ENCODE measurements at places on chromosomes 4 and X. TPM values are rescaled to one million over a fixed set of nuclear protein-coding genes. Genes with fewer than 3 reads are reported as not detected.

DNA sequence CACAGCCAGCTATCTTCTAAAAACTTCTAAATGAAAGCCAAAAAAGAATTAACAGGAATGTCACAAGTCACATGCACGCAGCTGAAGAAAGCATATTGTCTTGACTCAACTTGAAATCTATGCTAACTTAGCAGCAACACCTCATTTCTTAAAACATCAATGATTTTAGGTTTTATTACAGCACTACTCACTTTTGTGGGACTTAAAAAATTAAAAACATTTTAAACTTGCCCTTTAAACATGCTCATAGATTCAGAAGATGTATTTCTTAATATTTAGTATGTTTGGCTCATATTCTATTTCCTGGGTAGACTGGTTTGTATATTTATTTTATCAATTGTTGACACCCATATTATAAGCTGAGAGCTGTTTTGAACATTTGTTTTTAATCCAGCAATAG is 279.4 kb downstream of the NKX6-1 start:
- H3K27me3 ChIP-seq, result no peaks in the 10 kb centered on the region
- H3K27ac ChIP-seq, result no peak overlapping the region
- no peak overlapping the region for H3K4me3 ChIP-seq
- H3K36me3 ChIP-seq, result no peaks in the 10 kb centered on the region

Gene RIBC1
- total RNA-seq, result 1.4 TPM

GRCh38 chr4:178309890-178310289 is 867.7 kb upstream of the AGA start:
- DNase-seq, result no peak
- no peak overlapping the region for H3K27ac ChIP-seq
- H3K36me3 ChIP-seq, result no peaks in the 10 kb centered on the region
- no peak overlapping the region for H3K4me3 ChIP-seq
- no peaks in the 10 kb centered on the region for H3K27me3 ChIP-seq

Gene HERC6
- total RNA-seq, result 36.5 TPM

DNA sequence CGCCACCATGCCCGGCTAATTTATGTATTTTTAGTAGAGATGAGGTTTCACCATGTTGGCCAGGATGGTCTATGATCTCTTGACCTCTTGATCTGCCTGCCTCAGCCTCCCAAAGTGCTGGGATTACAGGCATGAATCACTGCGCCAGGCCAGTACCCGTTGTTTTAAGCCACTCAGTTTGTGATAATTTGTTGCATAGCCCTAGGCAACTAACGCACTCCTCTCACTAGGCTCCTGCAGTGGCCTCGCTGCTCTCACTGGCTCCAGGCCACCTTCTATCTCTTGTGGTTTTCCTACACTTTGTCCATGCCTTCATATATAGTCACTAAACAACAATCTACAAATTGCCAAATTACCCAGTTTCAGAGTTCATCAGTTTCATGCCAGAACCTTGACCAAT is 58.1 kb downstream of the DCHS2 start:
- DNase-seq, result no peak
- H3K36me3 ChIP-seq, result no peaks in the 10 kb centered on the region
- H3K27me3 ChIP-seq, result peaks cover 23% of the 10 kb centered on the region

- peaks cover 7% of the 10 kb centered on the region for H3K36me3 ChIP-seq
- no peak for DNase-seq
- H3K4me3 ChIP-seq, result no peak overlapping the region
Measured at GRCh38 chr4:123545667-123546572, 149.3 kb downstream of the SPRY1 start.

DNA sequence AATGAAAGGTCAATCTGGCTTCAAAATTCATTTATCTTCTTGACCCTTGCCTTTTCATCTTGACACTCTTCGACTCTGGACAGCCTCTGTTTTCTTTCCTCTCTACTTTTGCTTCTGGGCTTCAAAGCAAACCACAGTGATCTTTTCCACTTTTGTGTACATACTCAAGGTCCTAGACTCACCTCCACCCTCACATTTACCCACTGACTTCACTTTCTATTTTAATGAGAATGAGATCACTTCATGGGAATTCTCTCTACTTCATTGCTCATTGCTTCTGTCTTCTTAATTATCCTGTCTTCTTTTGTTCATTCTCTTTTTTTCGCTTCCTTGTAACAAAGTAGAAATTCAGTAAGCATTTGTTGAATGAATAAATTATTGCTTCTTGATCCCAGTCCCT is 330.1 kb upstream of the HAND2 start:
- H3K36me3 ChIP-seq, result no peaks in the 10 kb centered on the region
- no peak for DNase-seq
- H3K4me1 ChIP-seq, result no peaks in the 10 kb centered on the region
- no peak overlapping the region for H3K4me3 ChIP-seq
- H3K27ac ChIP-seq, result no peak overlapping the region

DNA sequence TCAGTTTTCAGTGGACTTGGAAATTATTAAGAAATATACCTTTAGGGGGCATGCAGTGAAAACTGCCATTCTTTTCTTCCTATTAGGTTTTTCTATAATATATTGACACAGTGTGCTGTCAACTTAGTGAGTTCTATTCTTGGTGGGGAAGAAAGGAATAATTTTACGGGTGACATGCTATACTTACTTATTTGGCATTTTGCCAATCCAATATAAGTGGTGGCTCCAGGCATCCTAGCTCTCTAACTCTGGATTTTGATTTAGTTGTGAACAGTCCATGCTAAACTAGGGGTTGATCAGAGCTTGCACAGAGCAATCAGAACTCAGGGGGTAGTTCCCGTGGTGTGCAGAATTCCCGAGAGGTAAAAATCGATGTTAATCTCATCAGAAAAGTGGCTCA is 277.7 kb upstream of the FTHL17 start:
- no peaks in the 10 kb centered on the region for H3K36me3 ChIP-seq
- H3K4me3 ChIP-seq, result no peak overlapping the region
- no peaks in the 10 kb centered on the region for H3K4me1 ChIP-seq
- no peak overlapping the region for H3K27ac ChIP-seq
- H3K27me3 ChIP-seq, result peaks cover 2% of the 10 kb centered on the region

- DNase-seq, result no peak
- H3K27ac ChIP-seq, result no peak overlapping the region
- H3K27me3 ChIP-seq, result peaks cover 37% of the 10 kb centered on the region
- no peak overlapping the region for H3K4me3 ChIP-seq
Measured at GRCh38 chr4:56272927-56273326, 114.4 kb downstream of the AASDH start.

GRCh38 chrX:124383354-124383753 is 37.0 kb downstream of the SH2D1A start:
- H3K27me3 ChIP-seq, result no peaks in the 10 kb centered on the region
- no peak for DNase-seq
- H3K4me3 ChIP-seq, result no peak overlapping the region
- peaks cover 9% of the 10 kb centered on the region for H3K4me1 ChIP-seq

Gene GAGE13
- not detected for total RNA-seq

DNA sequence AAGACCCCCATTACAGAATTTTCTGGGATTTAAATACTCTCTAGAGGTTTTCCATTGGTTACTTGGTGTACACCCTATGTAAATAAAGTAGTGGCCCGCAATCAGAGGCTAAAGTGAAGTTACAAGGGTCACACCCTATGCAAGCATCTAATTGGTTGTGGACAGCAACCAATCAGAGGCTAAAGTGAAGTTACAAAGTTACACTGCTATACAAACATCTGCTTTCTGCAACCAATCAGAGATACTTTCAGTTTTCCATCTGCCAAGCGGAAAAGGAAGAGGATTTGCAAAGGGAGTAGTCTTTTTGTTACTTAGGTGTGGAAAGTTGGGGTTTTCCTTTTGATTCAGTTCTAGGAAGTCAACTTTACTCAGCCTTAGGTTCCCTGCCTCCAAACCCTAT is 2.0 kb upstream of the ATRX start:
- H3K36me3 ChIP-seq, result peaks cover 3% of the 10 kb centered on the region
- DNase-seq, result no peak
- H3K4me3 ChIP-seq, result peak overlapping the region; percentile 80
- peak overlapping the region; percentile 85 for H3K27ac ChIP-seq
- peaks cover 13% of the 10 kb centered on the region for H3K4me1 ChIP-seq

Gene OTUD6A
- not detected for total RNA-seq

DNA sequence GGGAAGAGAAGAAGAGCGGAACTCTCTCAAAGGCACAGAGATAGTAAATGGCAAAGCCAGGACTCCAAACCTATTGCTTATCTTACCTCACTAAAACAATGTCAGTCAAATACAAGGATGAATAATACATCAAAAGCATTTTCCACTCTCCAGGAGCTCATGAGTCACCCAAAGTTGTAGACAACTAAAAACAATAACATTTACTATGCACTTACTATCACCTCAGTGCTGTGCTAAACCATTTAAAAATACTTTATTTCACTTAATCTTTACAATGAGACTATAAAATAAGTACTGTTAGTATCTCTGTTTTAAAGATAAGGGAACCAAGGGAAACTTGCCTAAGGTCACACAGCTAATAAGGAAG is 163.2 kb upstream of the SPANXC start:
- DNase-seq, result no peak
- no peak overlapping the region for H3K27ac ChIP-seq
- H3K4me3 ChIP-seq, result no peak overlapping the region
- no peaks in the 10 kb centered on the region for H3K36me3 ChIP-seq
- H3K4me1 ChIP-seq, result no peaks in the 10 kb centered on the region
